ENCODE measurements at places on chromosomes 1 and 21.
A peak's percentile ranks its signal among the peaks of the same experiment; 100 is the strongest.

GRCh38 chr1:116226017-116226416 lies 114.8 kb downstream of the MAB21L3 start:
- DNase-seq = no peak

- DNase-seq = no peak
Measured at GRCh38 chr1:228358039-228358763, 48.4 kb downstream of the TRIM11 start.

- no peak for DNase-seq
Measured at GRCh38 chr1:223741861-223742260, 29.5 kb downstream of the CAPN2 start.

DNA sequence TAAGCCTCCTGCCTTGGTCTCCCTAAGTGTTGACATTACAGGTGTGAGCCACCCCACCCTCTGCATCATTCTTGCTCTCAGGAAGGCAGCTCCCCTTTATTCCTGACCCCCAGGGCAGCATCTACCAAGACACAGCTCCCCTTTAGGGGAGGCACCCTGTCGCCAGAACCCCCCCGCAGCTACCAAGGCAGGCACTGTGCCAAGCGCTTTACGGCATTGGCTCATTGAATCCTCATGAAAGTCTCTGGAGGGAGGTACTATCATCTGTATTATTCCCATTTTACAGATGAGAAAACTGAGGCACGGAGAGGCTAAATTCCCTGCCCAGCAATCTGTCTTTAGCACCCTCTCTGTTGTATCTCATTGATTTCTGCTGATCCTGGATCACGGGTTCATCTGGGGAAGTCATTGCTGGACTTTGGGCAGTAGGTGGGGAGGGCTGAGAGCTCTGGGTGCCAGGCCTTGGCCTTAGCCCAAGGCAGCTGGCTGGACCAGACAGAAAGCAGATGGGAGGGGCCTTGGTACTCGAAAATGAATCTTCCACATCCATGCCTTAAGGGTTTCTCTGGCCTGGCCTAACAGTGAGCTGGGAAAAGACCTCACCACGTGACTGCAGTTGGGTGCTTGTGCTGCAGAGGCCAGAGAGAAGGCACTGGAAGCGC lies 5.9 kb downstream of the PLOD1 start:
- no peak for DNase-seq

DNA sequence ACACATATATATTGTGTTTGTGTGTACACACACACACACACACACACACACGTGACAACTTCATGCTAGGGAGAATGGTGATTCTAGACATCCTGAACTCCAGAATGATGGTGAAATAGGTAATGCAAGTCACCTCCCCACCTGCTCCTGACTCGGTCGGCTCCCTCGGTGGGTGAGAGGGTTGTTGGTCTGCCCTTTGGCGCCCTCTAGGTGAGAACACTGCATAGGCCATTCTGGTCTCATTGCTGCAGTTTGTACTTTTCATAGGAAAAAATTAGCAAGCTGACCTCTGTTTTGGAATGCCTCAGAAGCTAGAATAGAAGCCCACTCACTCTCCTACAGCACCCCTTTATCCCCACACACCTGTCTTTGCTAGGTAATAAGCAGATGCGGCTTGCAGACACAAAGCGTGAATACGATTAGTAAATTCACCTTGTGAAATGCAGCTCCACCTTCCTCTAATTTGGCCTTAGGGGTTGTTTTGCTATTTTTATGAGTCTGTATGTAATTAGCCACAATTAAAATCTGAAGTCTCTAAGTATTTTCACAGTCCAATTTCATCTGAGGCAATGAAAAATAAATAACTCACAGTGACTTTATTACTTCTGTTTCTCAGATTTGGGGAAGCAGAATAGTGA lies 130.0 kb upstream of the KCNJ15 start:
- DNase-seq = peak; percentile 49

DNA sequence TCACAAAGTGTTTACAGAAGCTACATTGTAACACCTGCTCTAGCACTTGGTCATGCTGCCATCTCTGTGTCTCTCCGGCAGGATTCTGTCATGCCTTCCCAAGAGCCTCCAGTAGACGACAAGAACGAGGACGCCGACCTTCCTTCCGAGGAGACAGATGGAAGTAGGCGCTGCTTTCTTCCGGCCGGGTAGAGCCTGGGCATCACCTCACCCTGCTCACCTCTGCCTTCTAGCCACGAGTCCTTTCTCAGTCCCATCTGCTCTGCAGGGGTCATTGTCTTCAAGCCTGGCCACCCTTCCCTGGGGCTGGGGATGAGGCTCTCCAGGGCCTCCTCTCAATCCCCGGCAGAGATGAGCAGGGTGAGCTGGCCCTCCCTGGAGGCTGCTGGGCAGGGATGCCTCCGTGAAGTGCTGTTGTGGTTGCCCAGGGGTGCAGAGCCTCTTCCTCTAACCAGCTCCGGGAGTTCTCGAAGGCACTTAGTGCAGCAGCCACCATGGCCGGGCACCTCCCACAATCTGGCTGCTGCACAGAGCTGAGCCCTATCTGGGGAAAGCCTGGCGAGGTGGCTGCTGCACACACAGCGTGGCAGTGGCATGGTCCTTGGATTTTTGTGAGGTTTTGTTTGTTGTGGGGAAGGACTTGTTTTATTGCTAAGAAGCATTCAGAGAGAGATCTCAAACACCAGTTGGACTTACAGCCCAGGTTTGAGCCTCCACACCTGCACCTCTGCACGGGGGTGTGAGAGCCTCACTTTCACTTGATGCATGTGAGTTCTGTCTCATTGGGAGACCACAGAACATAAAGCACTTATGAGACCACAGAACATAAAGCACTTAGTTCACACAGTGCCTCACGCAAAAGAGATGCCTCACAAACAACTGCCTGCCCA lies 48.4 kb downstream of the FAAP20 start:
- peak; percentile 94 for DNase-seq

DNA sequence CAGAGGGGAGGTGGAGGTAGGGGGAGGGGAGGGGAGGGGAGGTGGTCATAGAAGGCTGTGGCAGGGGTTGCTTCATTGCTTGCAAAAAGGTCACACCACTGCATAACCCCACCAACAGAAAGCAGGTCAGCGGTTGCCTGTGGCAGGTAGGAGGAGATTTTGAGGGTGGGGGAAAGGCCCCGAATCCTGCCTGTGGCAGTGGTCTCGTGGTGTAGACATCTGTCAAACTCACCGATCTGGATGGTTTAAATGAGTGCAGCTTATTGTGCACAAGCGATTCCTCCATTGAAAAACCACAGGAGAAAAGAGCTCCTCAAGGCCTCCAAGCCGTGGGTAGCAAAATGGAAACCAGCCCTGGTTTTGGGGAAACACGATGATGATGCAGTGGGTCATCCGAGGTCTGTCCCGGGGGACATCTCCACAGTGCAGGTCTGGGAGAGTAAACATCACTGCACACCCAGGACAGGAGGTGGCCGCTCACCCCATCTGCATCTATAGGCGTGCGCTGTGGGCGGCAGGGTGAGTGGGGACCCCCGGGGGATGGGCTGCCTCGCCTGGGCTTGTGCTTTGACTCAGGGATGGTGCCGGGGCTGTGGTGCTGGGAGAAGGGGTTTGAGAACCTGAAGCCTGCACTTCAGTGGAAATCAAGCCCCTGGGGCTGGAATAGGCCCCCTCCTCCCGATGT lies 112.3 kb downstream of the CRYAA start:
- peak; percentile 48 for DNase-seq

GRCh38 chr1:85611425-85611824 lies 30.9 kb downstream of the CCN1 start:
- DNase-seq = no peak

DNA sequence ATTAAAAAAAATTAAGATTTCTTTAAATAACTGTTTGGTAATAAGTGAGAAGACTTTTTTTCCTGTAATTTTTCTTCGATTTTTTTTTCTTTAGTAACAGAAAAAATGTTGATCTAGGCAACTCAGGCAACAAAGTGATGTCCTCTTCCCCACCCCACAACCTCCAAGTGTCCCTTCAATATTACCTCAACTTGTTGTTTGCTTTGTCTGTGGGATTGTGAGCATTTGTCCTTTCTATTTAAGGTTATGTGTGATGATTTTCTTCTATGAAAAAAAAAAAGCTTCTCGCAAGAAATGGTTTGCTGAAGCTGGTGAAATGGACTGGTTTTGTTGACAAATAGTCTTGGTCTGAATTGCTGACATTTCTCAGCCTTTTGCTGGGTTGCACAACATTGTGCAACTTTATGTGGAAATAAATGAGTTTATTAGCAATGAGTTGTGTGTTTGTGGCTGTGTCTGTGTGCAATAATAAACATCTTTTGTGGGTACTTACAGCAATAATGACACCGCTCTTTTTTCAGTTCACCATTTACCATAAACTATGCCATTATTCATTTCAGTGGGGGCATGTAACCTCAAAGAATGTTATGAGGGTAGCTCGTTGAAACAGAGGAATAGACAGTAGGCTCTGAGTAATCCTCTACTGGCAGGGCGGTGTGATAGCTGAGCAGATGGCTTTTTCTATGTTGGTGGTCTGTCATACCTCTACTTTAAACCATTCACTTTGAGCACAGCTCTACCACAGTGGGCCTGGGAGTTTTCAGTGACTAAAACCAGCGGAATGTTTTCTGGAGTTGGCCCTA lies 218.4 kb downstream of the HLX start:
- DNase-seq = peak; percentile 82
